ENCODE measurements at places on chromosomes 7 and 10. TPM values are rescaled to one million over a fixed set of nuclear protein-coding genes. Genes with fewer than 3 reads are reported as not detected.

RTKN2 gene
- polyA plus RNA-seq: 0.28 TPM

CSTF2T gene
- 14.3 TPM for polyA plus RNA-seq

GRCh38 chr7:351681-352480 lies 61.9 kb downstream of the FOXL3 start:
- no peaks in the 10 kb centered on the region for H3K4me1 ChIP-seq
- no peak for DNase-seq
- H3K4me3 ChIP-seq: no peak overlapping the region
- H3K36me3 ChIP-seq: no peaks in the 10 kb centered on the region

DNA sequence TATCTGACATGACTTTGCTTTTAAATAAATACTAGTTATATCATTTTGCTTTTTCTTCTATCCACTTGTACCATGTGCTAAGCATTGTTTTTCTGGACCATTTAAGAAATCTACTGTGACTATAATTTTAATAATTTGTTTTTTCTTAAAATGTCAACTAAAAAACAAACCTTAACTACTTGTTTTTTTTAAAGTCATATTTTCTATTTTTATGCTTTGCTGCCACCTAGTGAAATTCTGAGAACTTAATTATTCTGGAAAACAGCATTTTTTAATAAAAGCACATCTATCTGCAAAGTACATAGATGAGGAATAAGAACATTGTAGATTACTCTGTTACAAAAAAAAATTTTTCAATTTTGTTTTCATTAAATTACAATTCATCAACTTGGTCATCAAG lies 47.4 kb downstream of the ORC5 start:
- no peak overlapping the region for H3K27ac ChIP-seq
- DNase-seq: no peak
- H3K36me3 ChIP-seq: no peaks in the 10 kb centered on the region
- no peaks in the 10 kb centered on the region for H3K27me3 ChIP-seq

DNA sequence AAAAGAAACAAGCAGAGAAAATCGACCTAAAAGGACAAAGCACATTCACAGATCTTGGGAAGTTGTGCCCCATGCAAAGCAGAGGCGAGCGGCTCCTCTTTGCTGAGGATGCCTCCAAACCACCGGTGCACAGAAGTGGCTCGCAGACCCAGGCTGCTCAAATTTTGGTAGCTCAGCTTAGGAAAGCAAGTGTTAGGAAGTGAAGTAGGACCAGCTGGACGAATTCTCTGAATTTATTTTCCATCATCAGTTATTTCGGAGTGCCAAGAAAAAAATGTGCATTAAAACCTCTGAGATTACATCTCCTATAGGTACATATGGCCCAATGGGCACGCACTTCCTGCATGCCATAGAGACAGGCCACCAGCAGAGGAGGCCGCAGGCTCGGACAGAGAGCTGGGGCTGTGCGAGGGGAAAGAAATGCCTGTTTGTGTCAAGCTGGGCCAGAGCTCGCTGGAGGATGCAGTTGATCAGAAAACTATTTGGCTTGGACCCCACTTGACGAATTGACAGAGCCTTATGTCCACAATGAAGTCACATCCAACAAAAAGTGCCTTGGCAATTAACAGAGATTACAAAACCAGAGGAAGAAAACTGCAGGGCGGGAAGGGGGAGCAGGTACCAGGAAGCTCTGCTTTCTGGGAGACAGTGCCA lies 122.3 kb upstream of the LYZL2 start:
- H3K27me3 ChIP-seq: no peaks in the 10 kb centered on the region
- DNase-seq: peak; percentile 64
- H3K4me3 ChIP-seq: no peak overlapping the region
- no peaks in the 10 kb centered on the region for H3K36me3 ChIP-seq
- no peak overlapping the region for H3K27ac ChIP-seq

DNA sequence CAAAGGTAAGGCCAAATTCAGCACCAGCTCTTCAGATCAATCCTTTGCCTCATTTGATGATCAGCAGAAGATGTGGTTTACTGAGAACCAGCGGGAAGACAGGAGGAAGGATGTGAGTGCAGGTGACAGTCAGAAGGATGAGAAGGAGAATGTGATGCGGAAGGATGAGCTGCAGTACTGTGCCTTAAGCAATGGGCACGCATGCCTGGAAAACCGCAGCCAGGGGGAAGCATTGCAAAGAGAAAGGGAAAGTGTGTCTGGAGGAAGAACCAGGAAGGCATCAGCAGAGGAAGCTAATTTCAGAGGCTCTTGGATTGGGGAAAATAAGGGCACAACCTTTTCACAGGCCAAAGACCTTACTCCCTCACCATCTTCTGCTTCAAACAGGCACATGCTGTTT lies 25.7 kb downstream of the C10orf71 start:
- no peak overlapping the region for H3K4me3 ChIP-seq
- no peaks in the 10 kb centered on the region for H3K27me3 ChIP-seq
- H3K36me3 ChIP-seq: no peaks in the 10 kb centered on the region
- no peaks in the 10 kb centered on the region for H3K4me1 ChIP-seq

- H3K36me3 ChIP-seq: no peaks in the 10 kb centered on the region
- no peaks in the 10 kb centered on the region for H3K27me3 ChIP-seq
- peaks cover 8% of the 10 kb centered on the region for H3K4me1 ChIP-seq
- DNase-seq: no peak
Measured at GRCh38 chr10:123948030-123948823, 56.6 kb upstream of the CPXM2 start.

- no peaks in the 10 kb centered on the region for H3K27me3 ChIP-seq
- no peaks in the 10 kb centered on the region for H3K36me3 ChIP-seq
- H3K4me1 ChIP-seq: peaks cover 3% of the 10 kb centered on the region
- peak overlapping the region; percentile 69 for H3K27ac ChIP-seq
- DNase-seq: peak; percentile 37
- H3K4me3 ChIP-seq: peak overlapping the region; percentile 30
Measured at GRCh38 chr10:68598978-68599770, 39.0 kb downstream of the TET1 start.
